Sciatic nerve (tissue), 2 donors: ENCODE measurements at places on chromosomes 5 and 9. TPM values are rescaled to one million over a fixed set of nuclear protein-coding genes. Genes with fewer than 3 reads are reported as not detected.

The ANKRD55 gene
- total RNA-seq: not detected

The GAPT gene
- 2.9 TPM for total RNA-seq

The PCSK1 gene
- 0.09 TPM for total RNA-seq

The LCNL1 gene
- 4.1 TPM for total RNA-seq

The IL11RA gene
- total RNA-seq: 31.3 TPM

The ADRA1B gene
- total RNA-seq: 1.6 TPM

The OBP2B gene
- total RNA-seq: not detected

The C5orf52 gene
- not detected for total RNA-seq

The SLC46A2 gene
- 0.27 TPM for total RNA-seq

The TMEM252 gene
- total RNA-seq: not detected

The SLF1 gene
- 8.6 TPM for total RNA-seq

The IL4 gene
- not detected for total RNA-seq

The CAMK4 gene
- 2.2 TPM for total RNA-seq

The NSUN2 gene
- total RNA-seq: 53.0 TPM

GRCh38 chr9:134313470-134313869 is 12.8 kb upstream of the RXRA start:
- DNase-seq: peak; percentile 25

DNA sequence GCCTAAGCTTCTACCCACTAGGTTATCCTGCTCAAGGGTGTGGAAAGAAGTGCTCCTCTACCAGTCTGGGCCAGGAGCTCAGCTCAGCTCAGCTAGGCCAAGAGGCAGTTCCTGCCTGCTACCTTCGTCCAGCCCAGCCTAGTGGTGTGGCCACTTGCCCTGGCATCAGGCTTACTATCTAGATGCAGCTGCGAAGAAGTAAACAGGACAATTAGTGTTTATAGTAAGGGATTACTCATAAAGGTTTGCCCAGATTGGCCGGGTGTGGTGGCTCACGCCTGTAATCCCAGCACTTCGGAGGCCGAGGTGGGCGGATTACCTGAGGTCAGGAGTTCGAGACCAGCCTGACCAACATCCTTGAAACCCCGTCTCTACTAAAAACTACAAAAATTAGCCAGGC is 12.8 kb upstream of the SPATA24 start:
- DNase-seq: no peak

DNA sequence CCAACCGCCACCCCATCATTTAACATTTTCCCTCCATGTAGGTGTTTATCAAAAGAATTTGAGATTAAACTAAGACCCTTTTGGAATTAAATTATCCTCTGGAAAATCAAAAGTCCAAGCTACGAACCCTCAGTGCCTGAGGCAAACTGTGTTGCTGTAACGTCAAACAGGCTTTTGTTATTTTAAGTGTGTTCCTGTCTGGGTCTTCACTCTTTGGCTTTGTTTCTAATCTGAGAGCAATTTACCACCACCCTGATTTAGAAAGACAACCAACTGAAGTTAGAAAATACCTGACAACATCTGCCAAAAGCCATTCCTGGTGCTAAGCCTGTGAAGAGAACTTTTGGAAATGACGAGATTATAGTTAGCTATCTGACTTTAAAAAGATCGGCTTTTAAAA is 199.9 kb downstream of the DIRAS2 start:
- no peak for DNase-seq

DNA sequence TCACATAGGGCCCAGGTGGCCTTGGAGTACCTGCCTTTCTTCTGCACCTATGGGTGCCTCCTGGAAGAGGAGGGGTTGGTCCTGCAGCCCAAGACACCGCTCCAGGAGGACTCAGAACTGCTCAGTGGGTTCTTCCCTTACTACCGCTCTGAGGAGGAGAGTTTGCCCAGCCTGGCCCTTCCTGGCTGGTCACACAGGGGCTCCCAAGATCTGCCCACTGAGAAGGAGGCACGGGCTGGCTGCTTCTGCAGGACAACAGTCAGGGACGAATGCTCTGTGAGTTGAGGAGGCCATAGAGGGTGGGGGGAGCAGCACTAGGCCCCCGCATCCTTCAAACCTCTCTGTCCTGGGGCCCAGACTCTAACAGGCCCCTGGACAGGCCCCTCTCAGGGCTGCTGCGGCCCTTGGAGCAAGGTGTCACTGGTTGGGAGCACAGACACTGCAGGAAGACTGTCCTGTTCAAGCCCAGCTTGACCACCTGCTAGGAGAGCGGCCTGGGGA is 9.9 kb upstream of the SLC25A48 start:
- DNase-seq: no peak

GRCh38 chr9:3810231-3810630 is 284.4 kb upstream of the RFX3 start:
- no peak for DNase-seq

DNA sequence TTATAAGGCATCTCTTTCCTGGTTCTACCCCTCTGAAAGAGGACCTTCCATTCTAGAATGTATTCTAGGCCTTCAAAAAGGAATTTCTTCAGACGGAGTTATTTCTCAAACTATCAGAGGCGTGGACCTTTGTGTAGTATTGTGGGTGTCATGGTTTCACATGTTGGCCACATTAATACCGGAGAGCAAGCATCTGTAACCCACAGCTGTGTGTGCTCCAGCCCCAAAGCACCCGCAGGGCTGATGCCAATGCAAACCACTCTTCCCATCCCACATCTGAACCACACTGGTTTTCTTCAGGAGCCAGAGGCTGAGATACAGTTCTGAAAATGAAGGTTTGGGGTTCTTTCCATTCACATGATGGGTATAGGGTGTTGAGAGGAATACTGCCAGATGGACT is 127.1 kb downstream of the BNC2 start:
- DNase-seq: no peak

GRCh38 chr5:176368726-176369125 is 3.4 kb downstream of the ARL10 start:
- no peak for DNase-seq

- no peak for DNase-seq
Measured at GRCh38 chr9:11833056-11833455, 860.1 kb upstream of the TYRP1 start.

DNA sequence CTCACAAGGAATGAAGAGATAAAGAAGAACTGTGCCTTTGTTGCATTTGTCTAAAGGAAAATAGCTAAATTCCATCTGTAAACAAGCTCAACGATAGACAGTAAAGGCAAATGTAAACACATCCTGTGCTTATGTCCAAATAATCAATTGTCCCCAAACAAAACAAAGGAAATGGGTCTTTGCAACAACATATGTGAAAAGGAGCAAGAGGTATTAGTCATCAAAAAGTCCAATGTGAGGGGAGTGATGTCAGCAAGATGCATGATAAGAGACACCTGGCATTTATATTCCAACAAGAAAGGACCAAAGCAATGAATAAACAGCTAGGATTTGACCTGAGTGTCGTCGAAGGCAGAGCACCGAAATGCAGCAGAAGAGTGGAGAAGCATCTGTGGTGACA is 209.1 kb downstream of the ASTN2 start:
- no peak for DNase-seq

DNA sequence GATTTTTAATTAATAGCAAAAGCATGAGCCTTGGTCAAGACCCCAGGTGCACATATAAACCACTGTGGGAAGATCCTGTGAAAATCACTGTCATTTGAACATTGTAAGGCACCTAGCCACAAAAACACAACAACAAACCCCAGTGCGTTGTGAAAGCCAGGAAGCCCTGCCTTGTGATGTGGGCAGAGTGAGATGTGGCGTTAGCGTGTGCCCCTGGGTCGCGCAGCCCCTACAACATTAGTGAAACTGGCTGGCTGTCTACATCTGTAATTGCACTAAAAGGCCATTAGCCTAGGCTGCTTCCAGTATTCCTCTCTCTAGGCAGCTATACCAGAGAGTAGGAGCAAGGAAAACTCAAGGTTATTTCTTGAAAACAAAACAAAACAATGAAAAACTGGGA is 21.1 kb upstream of the PDZD2 start:
- DNase-seq: no peak

GRCh38 chr5:98772415-98773213 is 849 bp upstream of the RGMB start:
- peak; percentile 79 for DNase-seq

GRCh38 chr9:34985311-34985899 is 4.1 kb upstream of the DNAJB5 start:
- no peak for DNase-seq

DNA sequence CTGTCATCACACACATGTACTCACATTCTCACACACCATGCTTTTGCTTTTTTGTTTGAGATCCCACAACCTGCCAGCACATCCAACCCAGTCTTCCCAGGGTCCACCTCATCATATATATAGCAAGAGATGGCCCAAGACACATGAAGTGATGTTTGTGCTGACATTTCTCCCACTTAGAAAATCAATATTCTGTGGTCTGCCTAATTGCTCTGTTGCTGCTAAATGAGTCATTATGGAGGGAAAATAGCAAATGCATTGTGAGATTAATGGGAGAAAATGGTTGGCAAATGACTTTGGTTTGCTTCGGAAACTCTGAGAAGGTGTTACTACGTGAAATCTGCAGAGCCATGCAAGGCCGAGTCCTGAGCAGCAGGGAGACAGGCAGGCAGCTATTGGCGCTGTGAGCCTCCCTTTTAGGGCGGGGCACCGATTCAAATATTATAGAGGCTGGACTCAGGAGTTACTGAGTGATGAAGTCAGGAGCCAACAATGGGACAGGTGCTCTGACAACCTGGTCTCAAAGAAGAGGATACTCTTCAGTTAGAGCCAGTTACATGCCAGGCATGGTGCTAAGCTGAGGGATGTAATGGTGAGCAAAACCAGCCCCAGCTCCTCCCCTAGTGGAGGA is 62.8 kb downstream of the DAB2IP start:
- no peak for DNase-seq

GRCh38 chr9:14315875-14316601 is 2.1 kb upstream of the NFIB start:
- DNase-seq: peak; percentile 70

DNA sequence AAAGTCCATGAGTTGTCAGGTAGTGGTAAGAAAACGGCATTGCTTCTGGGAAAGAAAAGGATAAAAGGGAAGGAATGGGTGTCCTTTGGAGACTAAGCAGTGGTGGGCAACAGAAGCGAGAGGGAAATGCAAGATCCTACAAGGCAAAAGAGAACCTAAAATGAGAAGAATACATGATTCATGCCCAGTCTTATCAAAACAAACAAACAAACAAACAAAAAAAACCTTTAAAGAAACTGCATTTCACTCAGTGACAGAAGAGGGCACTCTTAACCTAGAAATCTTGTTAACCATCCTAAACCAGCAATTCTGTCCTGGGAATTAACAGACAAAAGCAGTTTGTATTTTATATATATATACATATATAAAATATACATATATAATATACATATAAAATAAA is 88.5 kb downstream of the SUSD1 start:
- no peak for DNase-seq

DNA sequence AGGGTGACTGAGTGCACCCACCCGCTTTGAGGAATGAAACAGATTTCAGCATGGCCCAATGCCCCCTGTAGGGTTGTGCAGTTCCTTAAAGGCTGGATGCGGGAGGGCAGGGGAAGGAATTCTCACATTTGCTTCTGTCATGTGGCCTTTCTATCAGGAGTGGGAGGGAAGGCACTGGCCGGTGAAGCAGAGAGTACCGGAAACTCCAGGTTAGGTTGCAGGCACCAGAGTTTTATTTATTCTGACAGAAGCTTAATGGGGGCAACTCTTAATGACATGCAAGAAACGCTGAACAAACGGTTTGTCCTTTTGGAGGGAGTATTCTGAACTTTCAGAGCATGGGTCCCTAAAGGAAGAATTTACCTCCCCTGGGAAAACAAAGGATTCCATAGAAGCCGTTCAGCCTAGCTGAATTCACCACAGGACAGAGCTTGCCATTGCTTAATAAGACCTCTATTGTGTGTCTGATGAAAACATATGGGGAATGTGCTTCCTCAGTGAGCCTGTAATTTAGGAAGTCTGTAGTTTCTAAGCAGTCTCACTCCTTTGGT is 44.1 kb upstream of the EQTN start:
- DNase-seq: no peak

- DNase-seq: no peak
Measured at GRCh38 chr9:69429281-69429680, 104.3 kb downstream of the ENTREP1 start.

- no peak for DNase-seq
Measured at GRCh38 chr5:174655351-174655750, 69.0 kb upstream of the MSX2 start.

GRCh38 chr9:117706421-117707116 is 2.4 kb downstream of the TLR4 start:
- no peak for DNase-seq

- no peak for DNase-seq
Measured at GRCh38 chr5:143132739-143133138, 270.7 kb downstream of the NR3C1 start.

DNA sequence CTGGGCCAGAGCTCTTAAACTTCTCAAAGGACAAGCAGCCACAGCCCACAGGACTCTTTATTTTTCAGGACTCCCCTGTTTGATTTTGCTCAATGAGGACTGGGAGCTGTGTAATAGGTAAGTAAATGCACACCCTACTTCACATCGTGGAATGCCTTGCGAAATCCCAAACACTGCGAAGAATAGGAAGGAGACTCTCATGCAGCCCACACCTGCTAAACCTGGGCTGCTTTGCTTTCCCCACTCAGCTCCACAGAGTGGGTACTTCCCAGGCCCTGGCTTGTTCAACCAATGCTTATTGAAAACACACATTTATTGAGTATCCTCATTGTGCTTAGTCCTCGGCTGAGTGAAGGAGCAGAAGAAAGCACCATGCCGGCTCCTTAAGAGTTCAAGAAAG is 103.3 kb upstream of the FSTL4 start:
- DNase-seq: no peak

DNA sequence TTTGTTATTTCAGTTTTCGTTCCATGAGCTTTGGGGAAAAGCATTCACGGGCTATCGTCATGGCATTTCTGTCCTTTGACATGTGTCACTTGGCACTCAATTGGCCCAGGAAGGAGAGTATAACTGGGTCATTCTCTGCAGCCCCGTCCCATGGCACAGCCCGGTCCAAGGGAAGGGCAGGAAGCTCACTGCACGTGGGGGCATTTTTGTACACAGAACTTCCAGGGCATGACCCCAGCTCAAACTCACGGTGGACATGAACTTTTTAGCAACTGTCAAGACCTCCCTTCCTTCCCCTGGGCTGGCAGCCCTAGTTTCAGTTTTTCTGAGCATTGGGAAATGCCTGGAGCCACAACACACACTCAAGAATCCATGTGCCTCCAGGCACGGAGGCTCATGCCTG is 161.6 kb upstream of the PANK3 start:
- DNase-seq: no peak
